ENCODE measurements at places on chromosomes 2 and 18.

GRCh38 chr2:16227811-16228462 is 287.6 kb downstream of the MYCN start:
- no peak for DNase-seq

DNA sequence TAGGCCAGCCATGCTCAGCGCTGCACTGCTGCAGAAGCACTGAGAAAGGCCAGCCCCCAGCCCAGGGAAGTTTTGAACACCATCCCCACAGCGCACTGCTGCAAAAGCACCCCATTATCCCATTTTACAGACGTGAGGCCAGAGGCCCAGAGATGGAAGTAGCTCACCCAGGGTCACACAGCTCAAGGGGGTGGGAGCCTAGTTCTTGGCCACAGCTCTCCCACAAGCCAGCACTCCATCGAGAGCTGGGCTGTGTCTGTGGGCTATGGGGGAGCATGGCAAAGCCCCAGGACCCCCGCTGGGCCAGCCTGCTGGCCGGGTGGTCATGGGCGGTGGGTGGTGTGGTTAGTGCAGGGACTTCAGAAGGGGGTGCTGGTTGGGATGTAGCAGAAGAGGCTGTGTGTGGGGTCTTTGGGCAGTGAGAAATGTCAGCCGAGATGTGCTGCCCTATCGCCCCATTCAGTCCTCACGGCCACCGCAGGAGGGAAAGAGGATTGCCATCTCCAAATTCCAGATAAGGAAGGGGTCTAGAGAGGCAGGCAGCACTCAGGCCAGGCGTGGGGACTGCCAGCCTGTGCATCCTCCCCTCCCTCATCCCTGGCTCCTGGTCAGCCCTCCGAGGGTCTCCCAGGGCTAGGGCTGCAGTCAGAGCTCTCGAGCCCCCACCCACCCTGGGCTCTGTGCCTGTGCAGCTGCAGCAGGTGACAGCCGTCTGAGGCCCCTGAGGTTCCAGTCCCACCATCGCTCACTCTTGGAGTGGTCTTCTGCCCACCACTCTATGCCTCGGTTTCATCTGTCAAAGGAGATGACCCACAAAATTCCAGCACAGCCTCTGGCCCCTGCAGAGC is 17.0 kb upstream of the GPR17 start:
- DNase-seq = no peak

GRCh38 chr2:28736034-28736433 is 15.6 kb upstream of the PPP1CB start:
- no peak for DNase-seq

DNA sequence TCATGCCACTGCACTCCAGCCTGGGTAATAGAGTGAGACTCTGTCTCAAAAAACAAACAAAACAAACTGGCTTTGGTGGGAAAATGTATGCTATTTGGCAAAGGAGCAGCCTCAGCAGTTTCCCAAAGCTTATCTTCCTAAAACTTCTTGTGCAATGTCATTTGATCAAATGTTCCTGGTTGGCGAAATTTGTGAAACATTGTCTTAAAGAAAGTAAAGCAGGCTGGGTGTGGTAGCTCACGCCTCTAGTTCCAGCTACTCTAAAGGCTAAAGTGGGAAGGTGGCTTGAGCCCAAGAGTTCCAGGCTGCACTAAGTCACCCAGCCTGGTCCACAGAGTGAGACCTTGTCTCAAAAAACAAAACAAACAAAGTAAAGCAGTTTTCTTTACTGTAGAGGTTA is 17.3 kb upstream of the TAF4B start:
- no peak for DNase-seq

- DNase-seq = no peak
Observed at GRCh38 chr18:50189160-50189559, 5.8 kb downstream of the MYO5B start.

DNA sequence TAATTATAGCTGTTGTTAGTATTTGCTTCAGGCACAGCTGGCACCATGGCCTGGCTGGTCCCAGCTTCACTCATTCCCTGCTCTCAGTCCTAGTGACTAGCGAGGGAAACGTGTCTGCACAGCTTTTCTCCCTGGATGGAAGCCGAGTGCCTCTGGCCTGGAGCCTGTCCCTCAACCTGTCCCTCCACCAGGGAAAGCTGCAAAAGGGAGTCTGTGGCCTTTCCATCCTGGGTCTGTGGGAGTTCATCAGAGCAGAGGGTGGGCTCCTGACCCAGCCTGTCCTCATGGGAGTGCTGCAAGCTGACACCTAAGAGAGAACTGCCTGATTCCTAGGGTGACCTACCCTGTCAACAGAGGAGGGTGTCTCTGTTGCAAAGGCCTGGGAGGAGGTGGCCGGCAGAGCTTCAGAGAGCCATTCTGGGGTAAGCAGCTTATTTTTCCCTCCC is 118.3 kb downstream of the CAPN13 start:
- no peak for DNase-seq

- DNase-seq = no peak
Observed at GRCh38 chr2:133062931-133063665, 393.1 kb upstream of the LYPD1 start.

DNA sequence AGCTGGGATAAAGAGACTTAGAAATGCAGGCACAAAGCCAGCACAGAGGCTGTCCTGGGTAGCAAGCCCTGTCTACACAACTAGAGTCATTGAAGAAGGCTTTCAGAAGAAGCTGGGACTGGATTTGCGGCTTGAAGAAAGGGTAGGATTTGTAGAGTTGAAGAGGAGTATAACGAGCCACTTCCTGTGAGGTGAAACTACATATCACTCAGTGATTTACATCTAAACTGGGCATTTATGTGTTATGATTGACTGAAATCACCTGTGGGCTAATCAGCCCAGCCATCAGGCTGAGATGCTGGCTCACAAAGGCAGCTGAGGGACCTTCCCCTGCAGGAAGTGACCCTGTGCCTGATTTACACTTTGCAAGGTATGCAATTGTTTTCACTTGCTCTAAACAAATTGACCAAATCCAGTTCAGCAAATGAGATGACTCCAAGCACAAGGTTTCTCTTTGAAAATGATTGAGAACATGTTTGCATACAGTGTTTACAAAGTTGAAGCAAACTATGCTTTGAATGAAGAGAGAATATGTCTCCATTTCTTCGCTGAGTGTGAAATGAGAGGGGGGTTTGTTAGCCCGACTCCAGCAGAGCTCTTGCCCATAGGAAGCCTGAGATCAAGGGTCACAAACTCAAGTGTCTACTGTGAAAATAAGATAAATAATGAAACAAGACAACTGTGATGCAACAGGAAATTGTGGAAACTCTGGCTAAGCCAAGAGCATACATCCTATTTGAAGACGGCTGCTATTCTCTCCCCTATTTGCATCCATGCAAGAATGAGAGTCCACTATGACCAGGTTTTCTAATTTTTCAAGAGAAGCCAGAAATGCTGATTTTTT is 69.3 kb upstream of the HK2 start:
- peak; percentile 47 for DNase-seq

GRCh38 chr18:63336366-63337099 is 17.0 kb upstream of the BCL2 start:
- DNase-seq = no peak

DNA sequence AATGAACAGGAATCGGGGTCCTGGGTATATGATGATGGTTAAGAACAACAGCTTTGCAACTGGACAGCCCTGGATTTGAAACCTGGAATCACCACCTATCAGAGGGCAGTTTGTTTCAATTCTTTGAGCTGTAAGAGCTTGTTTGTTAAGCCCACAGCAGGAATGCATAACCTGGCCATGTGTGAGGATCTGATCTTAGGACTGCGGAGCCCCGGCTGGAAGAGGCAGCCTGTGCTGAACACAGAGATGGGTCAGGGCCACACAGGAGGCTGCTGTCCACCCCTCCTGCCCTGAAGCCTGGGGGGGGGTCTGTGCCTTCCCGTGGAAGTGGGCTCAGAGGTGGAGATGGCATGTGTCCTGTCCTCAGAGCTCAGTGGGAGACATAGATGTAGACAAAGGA is 24.3 kb downstream of the TPO start:
- no peak for DNase-seq

DNA sequence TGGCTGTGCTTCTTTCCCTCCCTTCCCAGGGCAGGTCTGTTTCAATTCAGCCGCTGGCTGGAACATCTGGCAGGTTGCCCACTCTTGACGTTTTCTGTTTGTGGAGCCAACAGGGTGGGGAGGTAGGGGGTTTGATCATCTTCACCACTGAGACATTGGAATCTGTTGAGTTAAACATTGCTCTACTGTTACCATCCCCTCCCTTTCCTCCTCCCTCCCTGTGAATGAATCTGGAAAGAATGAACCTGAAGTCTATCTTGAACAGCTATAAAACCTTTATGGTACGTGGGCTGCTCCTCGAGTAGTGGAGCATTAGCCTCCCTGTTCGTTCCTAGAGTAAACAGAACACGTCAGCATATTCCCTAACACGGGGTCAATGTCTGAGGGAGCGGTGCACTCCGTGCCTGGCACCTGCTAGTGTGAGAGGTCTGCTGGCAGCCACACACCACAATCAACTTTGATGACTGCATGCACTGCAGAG is 249.9 kb upstream of the RBBP8 start:
- no peak for DNase-seq

- no peak for DNase-seq
Observed at GRCh38 chr2:149645391-149645790, 57.8 kb upstream of the MMADHC start.
